ENCODE measurements at places on chromosomes 13 and 19. TPM values are rescaled to one million over a fixed set of nuclear protein-coding genes. Genes with fewer than 3 reads are reported as not detected.

GRCh38 chr13:101303521-101303920, 112.8 kb downstream of the NALCN start:
- DNase-seq: no peak
- H3K27ac ChIP-seq: no peak overlapping the region
- H3K36me3 ChIP-seq: no peaks in the 10 kb centered on the region
- no peaks in the 10 kb centered on the region for H3K4me1 ChIP-seq
- H3K4me3 ChIP-seq: no peak overlapping the region

Gene FCER2
- not detected for total RNA-seq

DNA sequence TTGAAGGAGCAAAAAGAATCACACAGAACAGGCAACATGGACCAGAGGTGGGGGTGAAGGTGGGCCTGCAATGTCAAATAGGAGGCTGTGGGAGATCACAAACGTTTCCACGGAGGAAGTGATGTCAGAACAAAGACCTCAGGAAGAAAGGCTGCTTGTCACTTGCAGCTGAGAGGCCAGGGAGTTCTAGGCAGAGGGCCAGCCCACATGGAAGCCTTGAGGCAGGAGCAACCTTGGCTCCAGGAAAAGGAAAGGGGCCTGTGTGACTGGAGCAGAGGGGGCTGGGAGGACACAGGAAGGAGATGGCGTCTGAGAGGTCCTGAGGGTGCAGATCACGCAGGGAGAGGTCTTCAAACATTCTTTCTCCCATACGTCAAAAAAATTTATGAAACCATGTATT, 16.3 kb downstream of the ZNF160 start:
- no peak overlapping the region for H3K4me3 ChIP-seq
- peak; percentile 74 for DNase-seq
- no peaks in the 10 kb centered on the region for H3K36me3 ChIP-seq
- no peaks in the 10 kb centered on the region for H3K27me3 ChIP-seq
- peak overlapping the region; percentile 71 for H3K27ac ChIP-seq

DNA sequence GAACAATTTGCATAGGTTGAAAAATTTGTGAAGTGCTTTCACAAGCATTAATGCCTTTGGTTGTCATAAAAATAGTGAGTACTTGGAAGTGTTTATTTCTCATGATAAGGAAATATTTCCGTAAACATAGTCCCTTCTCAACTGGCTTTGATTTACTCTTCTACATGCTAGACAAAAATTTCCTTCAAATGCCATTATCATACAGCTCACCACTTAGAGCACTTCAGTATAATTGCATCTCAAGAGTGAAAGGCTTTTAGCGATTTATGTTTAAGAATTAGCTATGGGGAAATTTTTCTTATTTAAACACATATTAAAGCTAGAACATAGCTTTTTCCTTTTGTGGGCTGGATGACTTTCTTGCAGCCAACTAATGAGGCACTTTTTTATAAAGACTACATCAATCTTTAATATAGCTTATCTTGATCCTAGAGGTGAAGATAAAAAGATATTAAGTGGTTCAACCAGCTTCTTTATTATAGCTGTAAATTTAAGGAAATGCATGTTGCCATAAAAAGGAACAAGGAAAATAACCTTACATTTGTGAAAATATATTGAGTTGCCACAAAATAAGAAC, 656.8 kb downstream of the SLITRK6 start:
- H3K4me1 ChIP-seq: no peaks in the 10 kb centered on the region
- H3K4me3 ChIP-seq: no peak overlapping the region
- DNase-seq: no peak
- H3K27me3 ChIP-seq: no peaks in the 10 kb centered on the region
- H3K27ac ChIP-seq: no peak overlapping the region
- no peaks in the 10 kb centered on the region for H3K36me3 ChIP-seq

- no peak for DNase-seq
- H3K4me3 ChIP-seq: no peak overlapping the region
- no peaks in the 10 kb centered on the region for H3K4me1 ChIP-seq
- no peaks in the 10 kb centered on the region for H3K36me3 ChIP-seq
- no peak overlapping the region for H3K27ac ChIP-seq
Measured at GRCh38 chr19:51903192-51903591, 1.6 kb downstream of the ZNF649 start.

DNA sequence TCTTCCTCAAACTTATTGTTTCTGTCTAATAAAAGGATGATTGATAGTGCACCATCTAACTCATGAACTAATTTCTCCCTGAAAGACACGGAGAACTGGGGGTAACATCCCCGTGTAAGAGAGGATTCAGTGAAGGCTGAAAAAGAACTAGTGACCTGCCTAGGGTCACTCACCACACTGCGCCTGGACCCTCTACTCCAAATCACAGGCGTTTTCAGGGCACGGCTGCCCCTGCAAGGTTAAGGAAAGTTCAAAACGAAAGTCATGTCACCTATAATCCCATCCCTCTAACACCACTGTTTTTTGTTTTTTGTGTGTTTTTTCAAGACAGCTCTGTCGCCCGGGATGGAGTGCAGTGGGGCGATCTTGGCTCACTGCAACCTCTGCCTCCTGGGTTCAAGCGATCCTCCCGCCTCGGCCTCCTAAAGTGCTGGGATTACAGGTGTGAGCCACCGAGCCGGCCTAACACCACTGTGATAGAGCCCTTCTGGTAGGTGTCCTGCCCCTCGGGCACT, 8.7 kb downstream of the URAD start:
- no peak for DNase-seq
- no peak overlapping the region for H3K4me3 ChIP-seq
- H3K27me3 ChIP-seq: no peaks in the 10 kb centered on the region
- no peaks in the 10 kb centered on the region for H3K36me3 ChIP-seq

DNA sequence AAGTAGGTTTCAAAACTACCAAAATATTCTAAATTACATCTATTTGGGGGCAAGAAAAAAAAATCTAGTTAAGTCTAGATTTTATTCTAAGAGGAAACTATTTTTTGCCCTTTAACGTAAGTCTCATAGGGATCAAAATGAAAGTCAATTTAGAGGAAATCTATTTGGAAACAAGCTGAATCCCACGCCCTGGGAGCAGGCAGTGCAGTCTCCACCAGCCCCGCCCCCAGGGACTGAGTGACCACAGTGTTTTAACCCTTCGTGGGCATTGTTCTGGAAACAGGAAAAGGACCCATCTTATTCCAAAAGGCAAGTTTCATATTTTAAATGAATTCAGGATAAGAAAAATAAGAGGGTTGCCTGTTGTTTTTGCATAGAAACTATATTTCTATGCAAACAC, 209.7 kb downstream of the SPRY2 start:
- peak; percentile 39 for DNase-seq
- no peaks in the 10 kb centered on the region for H3K27me3 ChIP-seq
- H3K4me3 ChIP-seq: peak overlapping the region; percentile 10
- H3K4me1 ChIP-seq: no peaks in the 10 kb centered on the region
- H3K36me3 ChIP-seq: no peaks in the 10 kb centered on the region

Gene TEX26
- total RNA-seq: not detected

DNA sequence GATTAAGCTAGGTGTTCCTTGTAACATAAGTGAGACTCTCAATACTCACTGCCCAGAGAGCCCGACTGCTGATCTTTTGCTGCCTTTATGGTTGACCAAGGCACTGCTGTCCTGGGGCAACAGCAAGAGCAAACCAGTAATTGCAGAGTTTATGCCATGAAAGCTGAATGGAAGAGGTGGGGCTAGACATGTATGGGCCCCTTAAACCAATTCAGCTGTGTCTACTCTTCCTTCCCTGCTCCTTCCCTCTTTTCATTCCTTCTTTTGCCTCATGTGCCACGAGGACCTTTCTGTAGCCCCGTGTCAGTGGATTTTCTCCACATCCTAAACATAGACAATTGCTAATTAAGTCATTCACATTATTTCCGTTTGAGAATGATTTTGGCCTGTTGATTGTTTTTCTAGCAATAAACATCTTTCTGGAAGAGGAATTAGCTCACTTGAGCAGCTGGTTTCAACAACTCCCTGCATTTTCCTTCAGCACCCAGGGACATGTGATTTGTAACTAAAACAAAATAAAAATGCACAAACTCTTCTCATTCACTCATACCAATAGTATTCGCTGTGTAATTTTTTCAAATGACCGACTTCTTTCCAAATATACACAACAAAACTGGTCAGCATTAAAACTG, 40.5 kb downstream of the RAP2A start:
- no peak for DNase-seq
- H3K4me3 ChIP-seq: no peak overlapping the region
- no peaks in the 10 kb centered on the region for H3K4me1 ChIP-seq
- no peak overlapping the region for H3K27ac ChIP-seq

Gene ZSCAN4
- total RNA-seq: not detected

- H3K4me1 ChIP-seq: no peaks in the 10 kb centered on the region
- no peaks in the 10 kb centered on the region for H3K36me3 ChIP-seq
- no peak overlapping the region for H3K4me3 ChIP-seq
- H3K27me3 ChIP-seq: no peaks in the 10 kb centered on the region
- no peak for DNase-seq
- no peak overlapping the region for H3K27ac ChIP-seq
Measured at GRCh38 chr13:41212881-41213280, 18.5 kb upstream of the KBTBD7 start.

Gene C13orf42
- total RNA-seq: not detected

Gene SLITRK6
- total RNA-seq: 0.91 TPM

Gene PPP1R12C
- total RNA-seq: 177 TPM

DNA sequence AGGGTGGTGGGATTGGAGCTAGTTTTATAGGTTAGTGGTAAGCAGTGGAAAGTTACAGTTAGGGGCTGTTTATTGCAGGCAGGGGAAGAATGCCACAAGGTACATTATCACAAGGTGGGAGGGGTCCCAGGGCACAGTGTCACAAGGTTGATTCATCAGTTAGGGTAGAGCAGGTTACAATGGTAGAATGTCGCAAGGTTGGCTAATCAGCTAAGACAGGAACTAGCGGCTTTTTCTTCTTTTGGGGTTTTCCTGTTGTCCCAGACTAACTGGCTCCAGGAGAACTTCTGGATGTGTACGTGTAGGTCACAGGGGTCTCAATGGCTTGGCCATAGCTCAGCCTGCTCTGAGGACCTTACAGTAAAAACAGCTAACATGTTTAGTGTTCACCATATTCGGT, 1221.1 kb downstream of the SLITRK1 start:
- no peaks in the 10 kb centered on the region for H3K4me1 ChIP-seq
- DNase-seq: no peak
- H3K4me3 ChIP-seq: no peak overlapping the region
- H3K36me3 ChIP-seq: no peaks in the 10 kb centered on the region

Gene EPS8L1
- not detected for total RNA-seq

- no peaks in the 10 kb centered on the region for H3K4me1 ChIP-seq
- no peaks in the 10 kb centered on the region for H3K36me3 ChIP-seq
- DNase-seq: no peak
- H3K27me3 ChIP-seq: no peaks in the 10 kb centered on the region
- no peak overlapping the region for H3K27ac ChIP-seq
- no peak overlapping the region for H3K4me3 ChIP-seq
Measured at GRCh38 chr13:99527301-99527700, 26.0 kb downstream of the TM9SF2 start.

Gene ATP8B3
- not detected for total RNA-seq

DNA sequence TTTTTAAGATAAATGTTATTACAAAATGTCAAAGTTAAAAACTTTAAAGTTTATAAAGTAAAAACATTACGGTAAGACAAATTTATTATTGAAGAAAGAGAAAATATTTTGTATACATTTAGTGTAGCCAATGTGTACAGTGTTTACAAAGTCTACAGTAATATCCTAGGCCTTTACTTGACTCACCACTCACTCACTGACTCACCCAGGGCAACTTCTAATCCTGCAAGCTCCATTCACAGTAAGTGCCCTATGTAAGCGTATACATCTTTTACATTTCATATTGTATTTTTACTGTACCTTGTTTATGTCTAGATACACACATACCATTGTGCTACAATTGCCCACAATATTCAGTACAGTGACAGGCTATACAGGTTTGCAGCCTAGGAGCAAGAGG, 448.2 kb downstream of the KCTD12 start:
- H3K27ac ChIP-seq: no peak overlapping the region
- H3K4me3 ChIP-seq: no peak overlapping the region
- no peaks in the 10 kb centered on the region for H3K27me3 ChIP-seq
- no peaks in the 10 kb centered on the region for H3K36me3 ChIP-seq
- no peak for DNase-seq

GRCh38 chr19:49875857-49876421, 1.2 kb downstream of the AKT1S1 start:
- peak overlapping the region; percentile 100 for H3K27ac ChIP-seq
- H3K4me1 ChIP-seq: no peaks in the 10 kb centered on the region
- H3K27me3 ChIP-seq: no peaks in the 10 kb centered on the region
- DNase-seq: peak; percentile 78

DNA sequence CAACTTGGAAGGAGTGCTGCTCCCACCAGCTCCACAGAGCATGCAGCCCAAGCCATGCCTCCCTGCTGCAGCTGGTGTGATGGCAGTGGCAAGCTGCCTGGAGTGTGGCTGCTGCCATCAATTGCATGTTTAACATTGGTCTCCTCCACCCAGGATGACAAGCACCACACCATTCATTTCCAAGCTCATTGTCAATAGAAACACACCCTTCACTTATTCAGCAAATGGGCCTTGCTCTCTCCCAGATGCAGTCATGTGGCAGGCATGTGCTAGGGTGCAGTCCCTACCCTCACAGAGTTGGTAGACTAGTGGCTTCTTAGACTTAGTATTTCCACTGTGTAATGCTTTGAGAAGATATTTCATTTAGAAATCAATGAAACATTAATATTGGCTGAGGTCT, 70.8 kb upstream of the FGF14 start:
- DNase-seq: no peak
- H3K27ac ChIP-seq: no peak overlapping the region
- no peaks in the 10 kb centered on the region for H3K27me3 ChIP-seq
- H3K4me3 ChIP-seq: no peak overlapping the region
- H3K4me1 ChIP-seq: no peaks in the 10 kb centered on the region
- no peaks in the 10 kb centered on the region for H3K36me3 ChIP-seq

- no peaks in the 10 kb centered on the region for H3K4me1 ChIP-seq
- H3K27me3 ChIP-seq: no peaks in the 10 kb centered on the region
- no peaks in the 10 kb centered on the region for H3K36me3 ChIP-seq
- no peak for DNase-seq
Measured at GRCh38 chr19:22326219-22326618, 40.0 kb downstream of the ZNF729 start.

DNA sequence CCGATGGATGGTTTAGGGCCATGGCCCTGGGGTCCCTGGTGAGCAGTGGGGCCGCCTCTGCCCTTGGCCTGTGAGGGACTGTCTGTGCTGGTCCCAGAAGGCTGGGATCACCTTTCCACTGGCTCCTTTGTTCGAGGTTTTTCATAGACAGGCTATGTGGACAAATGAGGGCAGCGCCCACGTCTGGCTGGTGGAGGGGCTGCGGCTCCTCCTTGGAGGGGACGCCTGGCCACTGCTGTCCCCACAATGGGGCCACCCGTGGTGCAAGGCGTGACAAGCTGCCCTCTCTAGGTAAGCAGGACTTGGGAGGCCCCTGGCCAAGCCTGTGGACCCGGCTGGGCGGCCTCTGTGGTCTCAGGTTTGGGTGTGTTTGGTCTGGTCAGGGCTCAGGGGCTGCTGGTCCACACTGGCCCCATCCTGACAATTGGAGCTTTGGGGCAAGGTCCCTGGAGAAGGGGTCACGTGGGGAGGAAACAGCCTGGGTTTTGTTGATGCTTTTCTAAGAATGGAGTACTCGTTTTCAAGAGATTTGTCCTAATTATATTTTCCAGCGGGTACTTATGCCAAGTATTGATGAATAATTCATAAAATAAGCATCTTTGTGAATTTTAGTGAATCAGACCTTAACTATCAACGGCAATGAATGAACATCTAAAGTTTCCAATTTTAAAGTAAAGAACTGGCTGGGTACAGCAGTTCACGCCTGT, 33.3 kb downstream of the MCF2L start:
- no peaks in the 10 kb centered on the region for H3K27me3 ChIP-seq
- no peak overlapping the region for H3K27ac ChIP-seq
- no peaks in the 10 kb centered on the region for H3K4me1 ChIP-seq
- no peak overlapping the region for H3K4me3 ChIP-seq
- no peaks in the 10 kb centered on the region for H3K36me3 ChIP-seq
- DNase-seq: no peak

Data from uterus (tissue), 4 donors.